Sciatic nerve (tissue), 2 donors: ENCODE measurements at places on chromosomes 5 and 9.

DNA sequence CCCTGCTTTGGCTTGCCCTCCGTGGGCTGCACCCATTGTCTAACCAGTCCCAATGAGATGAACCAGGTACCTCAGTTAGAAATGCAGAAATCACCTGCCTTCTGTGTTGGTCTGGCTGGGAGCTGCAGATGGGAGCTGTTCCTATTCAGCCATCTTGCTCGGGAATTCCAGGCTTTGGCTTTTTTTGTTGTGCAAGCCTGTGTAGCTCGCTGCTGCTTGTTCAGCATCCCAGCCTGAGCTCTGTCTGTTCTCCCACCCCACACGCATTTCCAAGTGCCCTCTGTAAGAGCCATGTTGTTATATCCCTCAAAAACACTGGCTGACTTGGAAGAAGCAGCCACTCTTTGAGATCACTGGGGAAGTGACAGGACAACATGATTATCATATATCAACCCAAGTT, 101.6 kb upstream of the DPYSL3 start:
- no peak for DNase-seq

DNA sequence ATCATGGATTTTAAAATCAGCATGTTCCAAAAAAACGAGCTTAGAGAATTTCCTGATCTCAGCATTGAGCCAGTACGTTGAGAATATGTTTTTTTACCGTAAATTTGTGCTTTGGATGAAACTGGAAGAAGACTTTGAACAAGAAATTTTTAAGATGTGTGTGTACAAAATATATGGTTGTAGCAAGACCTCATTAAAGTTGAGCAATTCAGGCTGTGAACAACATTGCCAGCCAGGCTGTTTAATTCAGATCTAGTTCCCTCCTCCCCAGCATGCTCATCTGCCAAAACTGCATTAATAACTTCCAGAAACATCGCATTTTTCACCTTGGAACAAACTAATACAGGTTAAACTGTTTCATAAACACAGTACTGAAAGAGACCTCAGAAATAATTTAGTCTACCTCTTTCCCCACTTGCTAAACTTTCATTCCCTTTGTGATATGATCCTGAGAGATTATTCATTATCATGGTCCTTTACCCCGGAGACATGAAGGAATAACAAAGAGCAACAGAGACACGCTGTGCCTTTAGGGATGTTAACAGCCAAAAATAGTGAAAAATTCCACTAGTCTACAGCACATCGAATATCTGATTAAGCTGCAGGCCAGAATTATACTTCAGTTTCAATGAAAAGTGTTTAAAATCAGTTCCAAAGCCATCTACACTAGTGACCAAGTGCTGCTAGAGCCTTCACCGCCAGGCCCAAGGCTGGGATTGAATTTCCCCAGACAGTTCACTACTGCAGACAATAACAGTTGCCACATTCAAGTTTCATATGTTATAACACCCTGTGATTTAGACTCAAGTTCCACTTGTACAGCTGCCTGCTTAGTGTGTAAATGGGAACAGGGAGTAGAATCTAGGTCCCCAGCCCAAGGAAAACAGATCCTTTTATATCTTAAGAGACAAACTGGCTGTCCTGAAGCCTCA, 89.6 kb downstream of the EFNA5 start:
- no peak for DNase-seq

GRCh38 chr5:88732181-88732633, 150.8 kb downstream of the MEF2C start:
- no peak for DNase-seq

GRCh38 chr5:79514391-79515105, 614 bp upstream of the HOMER1 start:
- DNase-seq, result peak; percentile 94

- DNase-seq, result no peak
Observed at GRCh38 chr5:53974021-53974420, 336.4 kb downstream of the ARL15 start.

GRCh38 chr9:116075191-116075590, 78.4 kb upstream of the PAPPA start:
- DNase-seq, result no peak

- DNase-seq, result no peak
Observed at GRCh38 chr5:81251922-81252321, 18.8 kb downstream of the CKMT2 start.

DNA sequence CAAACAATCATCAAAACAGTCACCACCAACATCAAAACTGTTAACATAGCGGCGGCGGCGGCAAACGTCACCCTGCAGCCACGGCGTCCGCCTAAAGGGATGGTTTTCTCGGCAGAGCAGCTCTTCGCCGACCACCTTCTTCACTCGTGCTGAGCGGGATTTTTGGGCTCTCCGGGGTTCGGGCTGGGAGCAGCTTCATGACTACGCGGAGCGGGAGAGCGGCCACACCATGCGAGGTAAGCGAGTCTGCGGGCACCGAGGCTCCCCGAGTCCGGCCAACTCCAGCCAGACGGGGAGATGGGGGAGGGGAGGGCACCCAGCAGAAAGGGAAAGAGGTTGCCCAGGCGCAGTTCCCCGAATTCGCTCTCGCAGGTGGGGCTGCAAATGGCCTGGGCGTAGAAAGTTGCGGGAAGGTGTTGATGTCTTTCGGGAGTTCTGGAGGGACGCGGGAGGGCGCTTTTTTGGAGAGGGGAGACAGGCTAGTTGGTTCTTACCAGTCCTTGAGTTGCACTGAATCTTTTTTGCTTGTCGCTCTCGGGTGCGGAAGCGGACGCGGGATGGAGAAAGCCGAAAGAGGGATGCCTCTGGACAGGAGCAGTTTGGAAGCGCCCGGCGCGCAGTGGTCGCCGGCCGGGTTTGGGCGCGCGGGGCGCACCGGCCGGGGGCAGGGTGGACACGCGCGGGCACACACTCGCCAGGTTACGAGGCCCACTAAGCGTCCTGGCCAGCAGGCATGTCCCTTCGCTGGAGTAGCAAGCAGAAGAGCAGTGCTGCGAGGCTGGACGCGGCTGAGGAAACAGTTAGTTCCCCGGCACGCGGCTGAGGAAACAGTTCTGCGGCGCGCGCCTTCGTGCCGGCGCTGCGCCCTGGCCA, 849 bp downstream of the RORB start:
- DNase-seq, result peak; percentile 64

- no peak for DNase-seq
Observed at GRCh38 chr5:111469903-111470302, 42.4 kb downstream of the STARD4 start.

- no peak for DNase-seq
Observed at GRCh38 chr5:36279054-36279698, 22.5 kb downstream of the RANBP3L start.

- DNase-seq, result no peak
Observed at GRCh38 chr5:18375641-18376040, 741.4 kb downstream of the TAF11L14 start.

- no peak for DNase-seq
Observed at GRCh38 chr5:113061846-113062780, 85.5 kb downstream of the DCP2 start.

DNA sequence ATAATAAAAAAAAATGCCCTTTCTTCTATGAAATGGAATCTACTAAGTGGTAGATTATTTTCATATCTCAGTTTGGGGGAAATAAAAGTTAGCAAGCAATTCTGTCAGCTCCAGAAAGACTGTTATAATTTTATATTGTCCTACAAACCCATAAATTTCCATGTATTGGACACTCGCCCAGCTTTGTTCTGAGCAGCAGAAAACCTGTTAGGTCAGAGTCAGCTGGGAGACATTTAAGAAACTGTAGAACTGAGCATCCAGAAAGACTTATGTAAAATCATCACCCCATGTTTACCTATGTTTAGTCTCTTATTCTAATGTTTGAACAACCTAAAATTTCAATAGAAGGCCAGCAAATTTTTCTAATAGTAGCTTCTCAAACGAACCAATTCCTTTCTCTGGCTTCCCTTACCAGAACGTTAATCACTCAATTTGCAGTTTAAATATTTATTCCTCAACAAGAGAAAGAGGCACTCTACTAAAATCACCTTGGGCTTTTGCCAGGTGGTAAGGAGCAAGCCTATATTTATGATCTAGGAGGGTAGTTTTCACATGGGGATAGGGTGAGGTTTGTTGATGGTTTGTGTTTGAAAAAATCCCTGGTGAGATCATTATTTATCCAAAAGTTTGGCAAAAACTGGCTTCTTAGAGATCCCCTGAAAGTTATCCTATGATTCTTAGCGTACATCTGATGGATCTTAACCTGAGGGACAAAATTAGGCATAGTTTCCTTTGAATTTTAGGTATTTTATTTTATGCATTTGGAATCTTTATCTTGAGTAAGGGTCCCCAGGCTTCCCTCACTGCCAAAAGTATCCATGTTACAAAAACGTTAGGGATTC, 34.4 kb downstream of the MACROH2A1 start:
- DNase-seq, result no peak

DNA sequence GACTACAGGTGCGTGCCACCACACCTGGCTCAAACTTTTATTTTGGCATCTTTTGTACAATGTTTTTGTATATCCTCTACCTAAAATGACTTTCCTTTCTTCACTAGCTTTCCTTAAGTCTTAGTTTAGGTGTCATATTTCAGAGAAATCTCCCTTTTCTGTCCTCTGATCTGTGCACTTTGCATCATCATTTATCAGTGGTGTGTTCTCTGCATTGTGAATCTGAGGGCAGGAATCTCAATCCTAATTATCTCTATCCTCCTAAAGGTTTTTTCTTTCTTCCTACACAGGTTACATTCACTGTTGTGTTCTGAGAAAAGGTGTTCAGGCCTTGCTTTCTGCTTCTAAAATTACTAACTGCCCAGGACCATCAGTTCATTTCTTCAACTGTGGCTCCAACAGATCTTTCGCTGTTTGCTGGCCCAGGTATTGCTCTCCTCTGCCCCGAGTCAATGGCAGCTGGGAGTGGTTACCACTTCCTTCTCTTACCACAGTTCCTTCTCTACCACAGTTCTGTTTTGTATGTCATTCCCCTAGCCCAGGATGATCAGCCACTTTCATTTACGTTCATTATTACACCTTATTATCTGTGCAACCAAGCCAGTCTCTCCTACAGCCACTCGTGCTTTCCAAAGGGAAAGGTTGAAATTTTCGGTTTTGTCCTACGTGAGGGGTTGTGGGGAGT, 14.0 kb downstream of the TGFBR1 start:
- no peak for DNase-seq

DNA sequence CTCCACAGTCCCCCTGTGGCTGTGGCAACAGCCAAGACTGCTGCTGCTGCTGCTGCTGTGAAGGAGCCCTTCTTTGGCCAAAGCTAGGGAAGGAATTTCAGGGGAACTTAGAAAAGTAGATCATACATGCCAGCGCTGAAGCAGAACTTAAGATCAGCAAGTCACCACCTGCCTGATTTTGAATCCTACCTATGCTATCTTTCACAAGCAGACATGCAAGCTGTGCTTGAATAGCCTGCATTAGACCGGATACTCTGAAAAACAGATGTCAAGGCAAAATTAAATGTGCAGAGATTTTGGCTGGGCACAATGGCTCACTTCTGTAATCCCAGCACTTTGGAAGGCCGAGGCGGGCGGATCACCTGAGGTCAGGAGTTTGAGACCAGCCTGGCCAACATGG, 99.3 kb upstream of the ZNF366 start:
- DNase-seq, result no peak

DNA sequence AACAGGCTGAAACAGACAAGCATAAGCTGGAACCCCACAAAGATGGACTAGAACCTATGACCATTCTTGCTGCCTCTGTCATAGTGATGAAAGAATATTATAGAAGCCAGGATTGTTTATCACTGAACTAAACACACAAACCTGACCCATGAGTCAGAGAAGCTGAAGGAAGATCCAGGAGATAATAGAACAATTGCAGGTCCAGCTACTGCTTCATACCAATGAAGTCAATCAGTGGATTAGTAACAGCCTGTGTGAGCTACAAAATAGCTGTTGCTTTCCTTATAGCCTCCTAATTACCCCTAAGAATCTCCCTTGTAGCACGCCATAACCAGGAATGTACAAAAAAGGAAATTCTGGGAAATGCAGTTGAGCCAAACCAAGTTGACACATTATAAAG, 459.9 kb upstream of the ZNF462 start:
- DNase-seq, result no peak

DNA sequence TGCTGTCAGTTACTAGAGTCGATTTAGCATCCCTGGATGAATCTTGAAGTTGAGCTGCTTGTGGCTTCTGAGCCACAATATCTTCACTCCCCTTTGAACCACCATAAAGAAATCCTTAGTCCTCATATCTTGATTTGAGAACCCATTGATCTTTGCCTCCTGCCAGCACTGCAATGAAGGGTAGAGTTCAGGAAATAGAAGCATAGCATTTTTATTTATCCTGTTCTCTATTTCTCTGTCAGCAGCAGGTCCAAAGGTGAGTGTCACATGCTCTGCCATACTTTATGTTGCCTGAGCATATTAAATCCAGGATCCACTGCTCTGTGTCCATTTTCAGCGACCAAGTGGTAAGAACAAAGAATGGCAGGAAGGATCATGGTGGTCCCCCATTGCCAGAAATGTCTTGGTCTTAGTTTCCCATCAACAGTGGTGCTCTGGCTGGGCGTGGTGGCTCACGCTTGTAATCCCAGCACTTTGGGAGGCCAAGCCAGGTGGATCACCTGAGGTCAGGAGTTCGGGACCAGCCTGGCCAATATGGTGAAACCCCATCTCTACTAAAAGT, 80.2 kb upstream of the PANK3 start:
- DNase-seq, result no peak

DNA sequence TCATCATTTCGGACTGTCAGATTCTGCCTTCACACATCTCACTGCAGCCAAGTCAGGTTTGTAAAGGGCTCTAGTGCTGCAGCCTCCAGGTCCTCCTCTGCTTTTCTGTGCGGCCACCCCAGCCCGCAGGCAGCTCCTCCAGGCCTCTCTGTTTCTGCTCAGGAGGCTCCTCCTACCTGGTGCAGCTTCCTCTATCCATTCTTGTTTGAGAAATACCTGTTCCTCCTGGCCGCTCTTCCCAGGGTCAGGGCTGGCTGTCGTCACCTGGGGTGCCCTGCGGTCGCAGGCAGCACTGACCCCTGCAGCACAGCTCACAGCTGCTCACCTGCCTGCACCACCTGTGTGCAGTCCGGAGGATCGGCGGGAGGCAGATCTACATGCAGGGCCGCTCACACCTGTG, 387.7 kb upstream of the IRX4 start:
- no peak for DNase-seq

DNA sequence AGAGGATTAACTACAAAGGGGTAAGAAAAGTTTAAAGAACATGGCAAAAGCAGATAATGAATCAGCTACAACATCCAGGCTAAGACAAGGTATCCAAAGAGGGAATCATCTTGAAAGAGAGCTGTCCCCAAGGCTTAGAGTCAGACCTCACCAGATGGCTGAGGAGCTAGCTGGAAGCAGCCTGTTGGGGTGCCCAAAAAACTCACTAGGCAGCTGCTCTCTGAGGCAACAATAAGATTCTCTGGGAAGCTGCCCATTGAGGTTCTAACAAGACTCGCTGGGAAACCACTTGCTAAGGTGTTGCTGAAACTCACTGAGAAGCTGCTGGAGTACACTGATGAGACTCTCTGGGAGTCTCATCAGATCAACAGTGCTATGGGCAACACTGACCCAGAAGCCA, 185.2 kb downstream of the CETN3 start:
- no peak for DNase-seq

- no peak for DNase-seq
Observed at GRCh38 chr5:14472986-14473567, 108.5 kb upstream of the OTULINL start.
